Activated T-cell treated with anti-CD3 and anti-CD28 coated beads for 48 hours (primary cell): ENCODE measurements at places on chromosomes 5 and 9.

DNA sequence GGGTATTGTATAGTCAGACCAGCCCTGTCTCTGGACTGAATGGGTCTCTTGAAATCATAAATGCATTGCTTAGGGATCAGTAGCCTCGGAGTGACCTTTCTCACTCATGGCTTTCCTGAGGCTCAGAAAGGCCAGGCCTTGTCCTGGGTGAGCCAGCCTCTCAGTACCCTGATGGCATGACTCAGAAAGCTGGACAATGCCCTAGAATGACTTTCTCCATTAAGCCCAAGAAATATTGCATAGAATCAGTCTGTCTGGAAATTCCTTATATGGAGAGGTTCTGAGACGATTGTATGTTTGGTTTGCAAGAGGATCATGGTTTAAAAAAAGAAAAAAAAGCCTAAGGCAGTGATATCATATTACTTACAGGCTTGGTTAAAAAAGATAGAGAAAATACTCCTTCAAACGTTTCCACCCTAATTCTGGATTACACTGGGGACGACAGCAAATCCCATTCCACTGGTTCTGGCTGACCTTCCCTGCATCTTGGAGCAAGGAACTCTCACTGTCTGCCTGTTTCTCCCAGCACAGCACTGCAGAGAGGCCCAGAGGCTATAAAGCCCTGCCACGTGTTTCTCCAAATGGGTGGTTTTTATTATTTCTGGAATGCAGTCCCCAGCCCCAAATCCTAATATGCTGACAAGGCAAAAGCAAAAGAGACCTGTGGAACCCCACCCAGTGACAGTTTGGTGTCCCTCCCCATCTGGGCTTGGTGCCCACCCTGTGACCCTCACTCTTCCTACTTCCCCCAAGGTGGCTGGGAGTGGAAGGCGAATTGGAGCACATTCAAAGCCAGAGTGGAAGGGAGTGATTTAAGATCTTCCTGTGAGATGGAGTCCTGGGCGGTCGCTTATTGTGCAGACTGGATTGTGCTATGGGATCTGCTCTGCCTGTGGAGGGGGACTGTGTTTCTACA is 34.4 kb downstream of the MAP1B start:
- no peak for DNase-seq

- DNase-seq = no peak
Observed at GRCh38 chr5:38524022-38524421, 32.4 kb downstream of the LIFR start.

GRCh38 chr9:83754383-83754977 is 46.7 kb upstream of the UBQLN1 start:
- DNase-seq = no peak

- no peak for DNase-seq
Observed at GRCh38 chr9:106467865-106468164, 395.2 kb upstream of the ZNF462 start.

- DNase-seq = no peak
Observed at GRCh38 chr9:34690983-34691935, at the start of gene CCL19. TSS of gene CCL19 (minus strand) at chr9:34691276. CDS start at chr9:34691139, 137 bp downstream.

GRCh38 chr5:2188661-2189060 is 305.9 kb upstream of the IRX4 start:
- no peak for DNase-seq

GRCh38 chr5:142152384-142152732 is 43.8 kb downstream of the NDFIP1 start:
- no peak for DNase-seq

DNA sequence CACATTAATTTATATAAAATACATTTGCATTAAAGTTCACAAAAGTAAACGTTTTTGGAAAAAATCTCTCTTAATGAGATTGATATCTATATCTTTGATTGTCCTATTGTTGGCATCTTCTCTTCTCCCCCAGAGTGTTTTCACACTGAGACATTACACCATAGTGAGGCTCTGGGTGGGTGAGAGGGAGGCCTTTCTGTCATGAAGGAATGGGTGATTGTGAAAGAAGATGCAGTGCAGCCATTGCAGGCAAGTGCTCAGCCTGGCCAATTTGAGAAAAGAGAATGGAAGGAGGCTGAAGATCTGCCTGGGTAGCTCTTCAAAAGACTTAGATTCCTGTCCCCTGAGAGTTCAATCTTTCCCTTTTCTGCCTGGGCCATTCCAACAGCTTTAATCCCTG is 140.8 kb downstream of the SLC12A2 start:
- no peak for DNase-seq

DNA sequence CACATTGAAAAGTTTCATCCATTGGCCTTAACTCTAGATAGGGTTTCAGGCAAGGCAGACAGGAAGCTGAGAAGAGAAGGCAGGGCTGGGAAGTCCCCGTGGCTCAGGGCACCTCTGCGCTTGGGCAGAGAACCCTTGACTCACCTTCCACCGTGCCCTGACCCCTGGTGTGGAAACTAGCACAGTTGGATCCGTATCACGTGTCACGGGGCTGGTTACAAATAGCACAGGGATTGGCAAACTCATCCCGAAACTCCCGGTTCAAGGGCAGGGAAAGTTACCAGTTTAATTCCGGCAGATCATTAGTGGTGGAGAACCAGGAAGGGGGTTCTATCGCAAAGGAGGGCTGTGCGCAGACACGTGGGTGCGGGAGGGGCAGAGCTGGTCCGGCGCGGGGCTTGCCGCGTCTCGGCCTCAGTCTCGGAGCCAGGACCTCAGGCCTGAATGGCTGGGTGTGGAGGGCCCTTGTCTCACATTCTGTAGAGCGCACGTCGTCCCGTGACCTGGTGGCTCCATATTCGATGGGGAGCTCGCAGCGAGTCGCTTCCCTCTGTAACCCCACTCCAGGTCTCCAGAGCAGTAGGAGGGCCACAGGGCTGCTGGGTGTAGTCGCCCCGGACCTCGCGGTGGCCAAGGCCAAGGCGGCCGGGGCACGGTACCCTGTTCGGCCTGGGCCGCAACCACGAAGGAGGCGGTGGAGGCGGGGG is 771 bp upstream of the TMEM171 start:
- no peak for DNase-seq

DNA sequence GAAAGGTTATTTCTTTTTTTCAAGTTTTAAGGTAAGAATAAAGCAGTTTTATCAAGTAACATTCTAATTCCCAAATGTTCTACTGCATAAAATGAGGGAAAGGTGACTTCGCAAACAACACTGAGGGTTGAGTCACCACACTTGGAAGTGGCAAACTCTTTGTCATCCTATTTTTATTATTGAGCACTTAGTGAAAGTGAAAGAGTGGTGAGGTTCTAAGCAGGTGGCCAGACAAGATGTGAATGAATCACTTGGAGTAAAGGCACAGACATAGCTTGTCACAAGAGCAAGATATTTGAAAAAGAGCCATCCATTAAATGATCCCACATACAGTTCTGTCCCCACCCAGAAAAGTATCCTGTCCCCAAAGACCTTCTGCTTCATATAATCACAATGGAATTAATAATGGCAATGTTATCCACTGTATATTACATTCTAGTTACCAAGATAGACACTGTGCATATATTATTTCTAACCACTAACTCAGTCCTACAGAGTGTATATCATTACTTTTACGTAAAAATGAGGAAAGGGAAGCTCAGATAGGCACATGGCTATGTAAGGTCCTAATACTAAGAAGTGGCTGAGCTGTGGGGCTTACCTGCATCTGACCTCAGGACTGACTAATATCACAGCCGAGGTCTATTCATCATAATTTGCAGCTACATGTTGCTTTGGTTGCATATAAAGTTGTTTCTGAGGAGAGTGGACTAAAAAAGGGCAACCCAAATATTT is 730.4 kb upstream of the MEF2C start:
- no peak for DNase-seq

DNA sequence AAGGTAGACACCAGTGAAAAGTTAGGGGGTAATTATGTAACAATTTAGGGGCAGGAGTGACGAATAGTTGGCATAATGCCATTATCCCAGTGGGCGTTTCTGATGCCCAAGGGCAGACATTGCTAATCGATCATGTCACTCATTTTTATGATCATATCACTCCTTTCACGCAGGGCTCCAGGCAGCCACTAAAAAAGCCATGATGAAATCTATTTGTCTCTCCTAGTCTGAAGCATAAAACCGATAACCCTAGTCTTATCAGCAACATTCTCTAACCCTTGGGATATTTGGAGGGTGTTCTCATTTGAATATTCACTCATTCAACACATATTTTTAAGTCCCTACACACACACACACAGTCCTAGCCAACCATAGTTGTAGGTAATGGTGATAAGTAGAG is 114.9 kb downstream of the NMUR2 start:
- no peak for DNase-seq

GRCh38 chr9:93954434-93955061 is 607 bp downstream of the BARX1 start:
- no peak for DNase-seq

- peak; percentile 49 for DNase-seq
Observed at GRCh38 chr9:112074250-112075008, 100.7 kb downstream of the SUSD1 start.

DNA sequence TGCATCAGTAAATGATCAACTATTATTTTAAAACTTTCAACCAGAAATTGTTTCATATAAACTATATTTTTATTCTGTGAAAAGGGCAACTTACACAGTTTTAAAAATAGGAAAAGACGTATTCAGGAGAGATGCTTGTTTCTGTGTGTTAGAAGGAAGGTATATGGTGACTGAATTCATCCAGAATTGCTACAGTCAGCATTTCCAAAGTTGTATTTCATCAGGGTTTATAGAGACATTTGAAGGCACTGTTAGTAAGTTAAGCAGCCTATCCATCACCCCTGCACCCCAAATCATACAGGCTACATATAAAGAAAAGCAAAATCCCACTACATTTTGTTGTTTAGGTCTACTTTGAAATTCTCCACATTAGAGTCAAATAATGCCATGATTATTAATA is 716.0 kb downstream of the KCTD16 start:
- no peak for DNase-seq

DNA sequence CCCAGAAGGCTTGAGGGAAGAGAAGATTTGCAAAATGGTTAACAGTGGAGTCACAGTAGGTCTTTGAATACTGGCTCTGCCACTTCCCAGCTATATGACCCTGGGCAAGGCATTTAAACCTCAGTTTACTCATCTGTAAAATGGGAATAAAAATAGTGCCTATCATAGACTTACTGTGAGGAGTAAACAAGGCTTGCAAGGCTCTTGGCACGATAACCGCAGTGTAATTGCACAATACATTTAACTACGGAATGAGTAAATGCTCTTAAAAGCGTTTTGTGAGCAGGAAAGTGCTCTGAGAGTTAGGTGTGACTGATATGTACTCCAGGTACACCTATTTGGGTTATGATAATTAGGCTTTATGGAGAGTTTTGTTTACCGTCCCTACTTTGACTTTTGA is 8.4 kb downstream of the SLC36A3 start:
- DNase-seq = no peak
